ENCODE measurements at places on chromosomes 1 and 21.

GRCh38 chr1:31155216-31155806 is 84.4 kb downstream of the NKAIN1 start:
- peak; percentile 85 for DNase-seq

- DNase-seq = no peak
Observed at GRCh38 chr1:94314222-94314858, 77.0 kb upstream of the ARHGAP29 start.

DNA sequence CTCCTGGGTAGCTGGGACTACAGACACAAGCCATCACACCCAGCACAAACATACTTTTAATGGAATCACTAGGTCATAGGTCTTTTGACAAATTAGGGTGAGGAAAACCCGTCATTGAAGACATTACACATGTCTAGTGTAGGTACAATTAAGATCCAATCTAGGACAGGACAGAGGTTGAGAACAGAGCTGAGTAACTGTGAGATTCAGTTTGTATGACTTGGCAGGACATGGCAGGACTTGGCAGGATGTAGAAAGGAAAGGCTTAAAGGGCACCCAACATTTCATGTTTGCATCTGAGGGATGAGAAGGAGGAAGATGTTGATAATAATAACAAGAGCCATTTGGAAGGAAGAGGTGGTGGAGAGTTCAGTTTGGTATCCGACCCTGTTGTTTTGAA is 483.8 kb downstream of the PCP4 start:
- DNase-seq = no peak

- DNase-seq = peak; percentile 69
Observed at GRCh38 chr1:46724991-46725735, 6.2 kb upstream of the EFCAB14 start.

DNA sequence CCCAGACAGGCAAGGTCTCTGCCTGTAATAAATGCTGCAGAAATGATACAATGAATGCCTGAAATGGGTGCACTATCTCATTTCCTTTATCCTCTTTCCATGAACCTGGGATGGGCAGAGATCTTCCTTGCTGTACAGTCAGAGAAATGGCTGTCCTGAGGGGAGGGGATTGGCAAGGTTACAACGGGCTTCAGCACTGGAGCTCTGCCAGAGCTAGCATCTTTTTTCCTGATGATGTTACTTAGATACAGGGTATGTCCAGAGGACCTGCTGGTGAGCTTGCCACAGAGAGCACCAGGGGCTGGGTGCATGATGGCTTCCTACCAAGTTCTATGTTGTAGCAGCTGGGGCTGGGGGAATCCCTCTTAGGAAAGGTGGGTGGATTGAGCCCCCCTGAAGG is 115.1 kb downstream of the PLXNA2 start:
- no peak for DNase-seq

GRCh38 chr1:213796525-213796924 is 191.2 kb upstream of the PROX1 start:
- no peak for DNase-seq

- peak; percentile 40 for DNase-seq
Observed at GRCh38 chr1:214566158-214567104, 15.0 kb upstream of the PTPN14 start.

- DNase-seq = no peak
Observed at GRCh38 chr1:180969434-180969833, 53.2 kb downstream of the STX6 start.

- DNase-seq = no peak
Observed at GRCh38 chr1:212520746-212521145, 87.8 kb upstream of the ATF3 start.

DNA sequence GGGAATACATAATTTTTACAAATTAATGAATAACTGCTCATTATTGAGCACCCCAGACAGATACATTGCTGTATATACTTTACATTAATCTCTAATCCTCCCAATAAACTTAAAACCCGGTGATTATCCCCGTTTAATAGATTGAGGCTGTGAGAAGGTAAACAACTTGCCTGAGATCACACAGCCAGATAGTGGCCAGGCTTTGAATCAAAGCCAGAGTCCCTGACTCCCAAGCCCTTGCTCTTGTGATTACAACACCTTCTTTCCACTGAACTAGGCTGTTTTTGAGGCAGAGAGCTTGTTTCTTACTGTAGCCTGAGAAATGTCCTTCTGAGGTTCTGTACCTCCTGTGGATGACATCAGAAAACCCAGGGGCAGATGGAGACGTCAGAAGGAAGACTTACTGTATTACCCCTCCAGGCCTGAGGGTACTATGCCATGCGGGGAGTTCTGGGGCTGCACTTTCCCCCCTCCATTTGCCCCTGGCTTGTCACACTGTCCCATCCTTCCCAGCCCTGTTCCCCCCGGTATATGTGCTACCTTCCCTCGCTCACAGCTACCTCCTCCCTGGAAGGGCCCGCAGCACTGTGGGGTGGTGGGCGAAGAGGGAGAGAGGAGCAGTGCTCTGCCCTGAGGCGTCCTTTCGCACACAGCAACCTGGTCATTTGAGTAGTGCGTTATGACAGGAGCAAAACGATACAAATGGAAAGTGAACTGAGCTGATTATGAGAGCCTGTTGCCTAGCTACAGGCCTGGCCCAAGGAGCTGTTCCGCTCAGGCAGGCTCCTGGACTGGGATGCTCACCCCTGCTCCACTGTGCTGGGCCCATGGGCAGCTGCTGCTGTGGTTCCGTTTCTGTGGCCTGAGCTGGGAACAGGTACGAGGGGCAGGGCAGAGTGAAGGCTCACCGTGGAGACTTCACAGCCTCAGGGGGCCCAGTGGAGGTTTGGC is 4.6 kb downstream of the KCNC4 start:
- DNase-seq = no peak

- no peak for DNase-seq
Observed at GRCh38 chr1:237145379-237146135, 103.6 kb downstream of the RYR2 start.

- DNase-seq = no peak
Observed at GRCh38 chr1:231338270-231339128, at the start of gene SPRTN. SPRTN (plus strand) TSS chr1:231338293; CDS start chr1:231338384, 91 bp downstream.

- DNase-seq = no peak
Observed at GRCh38 chr1:4019606-4020331, 119.7 kb upstream of the C1orf174 start.

DNA sequence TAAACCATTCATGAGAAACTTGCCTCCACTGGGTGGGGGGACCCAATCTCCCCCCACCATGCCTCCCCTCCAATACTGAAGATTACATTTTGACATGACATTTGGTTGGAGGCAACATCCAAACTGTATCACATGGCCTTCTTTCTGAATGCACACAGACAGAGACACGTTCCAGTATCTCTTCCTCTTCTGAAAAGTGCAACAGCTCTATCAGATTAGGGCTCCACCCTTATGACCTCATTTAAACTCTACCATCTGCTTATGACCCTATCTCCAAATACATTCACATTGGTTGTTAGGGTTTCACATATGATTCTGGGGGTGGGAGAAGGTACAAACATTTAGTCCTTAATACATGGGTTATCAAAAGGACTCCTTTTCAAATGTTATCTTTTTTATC is 481.8 kb upstream of the NFIA start:
- no peak for DNase-seq

GRCh38 chr21:41429925-41430491 is 4.0 kb downstream of the MX1 start:
- DNase-seq = no peak

- DNase-seq = no peak
Observed at GRCh38 chr1:184118046-184118445, 66.5 kb downstream of the TSEN15 start.

- DNase-seq = no peak
Observed at GRCh38 chr1:115811140-115811828, 29.6 kb downstream of the NHLH2 start.

DNA sequence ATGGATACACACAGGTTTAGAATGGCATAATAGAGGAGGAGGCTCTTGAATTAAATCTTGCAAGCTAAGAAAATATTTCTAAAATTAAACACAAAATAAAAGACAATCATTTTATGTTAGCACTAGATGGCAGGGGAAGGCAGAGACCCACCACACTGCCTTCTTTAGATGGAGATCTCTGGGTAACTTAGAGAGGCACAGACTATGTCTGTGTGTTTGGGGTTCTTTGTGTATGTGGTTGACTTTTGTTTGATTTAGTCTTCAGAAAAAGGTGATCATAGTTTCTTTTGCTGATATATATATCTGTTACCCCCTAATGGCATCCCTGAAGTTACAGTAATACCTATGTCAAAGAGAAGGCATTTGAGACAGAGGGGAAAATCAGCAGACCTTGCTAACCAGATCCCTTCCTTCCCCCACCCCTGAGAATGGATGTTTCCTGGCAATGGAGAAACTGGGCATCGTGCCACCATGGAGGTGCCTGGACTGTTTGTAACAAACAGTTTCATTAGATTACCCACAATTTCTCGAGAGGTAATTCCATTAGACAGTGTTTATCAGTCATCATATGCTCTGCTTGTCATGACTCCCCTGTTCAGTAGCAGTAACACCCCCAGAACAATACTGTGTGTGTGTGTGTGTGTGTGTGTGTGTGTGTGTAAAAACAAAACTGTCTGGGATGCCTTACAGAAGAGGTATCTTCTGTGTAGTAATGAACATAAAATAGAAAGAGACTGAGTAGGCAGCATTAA is 228.3 kb upstream of the DEPDC1 start:
- DNase-seq = no peak

DNA sequence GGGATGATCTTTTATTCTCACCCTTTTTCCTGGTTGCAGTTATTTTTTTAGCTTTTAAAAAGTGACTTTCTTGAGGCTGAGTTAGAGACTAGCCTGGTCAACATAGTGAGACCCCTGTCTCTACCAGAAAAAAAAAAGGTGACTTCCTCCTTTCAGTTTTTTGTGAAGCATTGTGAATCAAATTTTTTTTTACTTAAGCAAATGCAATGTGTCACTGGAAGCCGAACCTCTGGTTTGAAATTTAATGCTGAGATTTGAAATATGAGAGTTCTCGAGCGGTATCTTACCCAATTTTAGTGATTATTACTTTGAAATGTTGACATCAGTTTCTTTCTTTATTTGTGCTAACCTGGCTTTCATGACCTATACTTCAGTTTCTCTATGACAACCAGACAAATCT is 3.6 kb downstream of the CAP1 start:
- DNase-seq = no peak

DNA sequence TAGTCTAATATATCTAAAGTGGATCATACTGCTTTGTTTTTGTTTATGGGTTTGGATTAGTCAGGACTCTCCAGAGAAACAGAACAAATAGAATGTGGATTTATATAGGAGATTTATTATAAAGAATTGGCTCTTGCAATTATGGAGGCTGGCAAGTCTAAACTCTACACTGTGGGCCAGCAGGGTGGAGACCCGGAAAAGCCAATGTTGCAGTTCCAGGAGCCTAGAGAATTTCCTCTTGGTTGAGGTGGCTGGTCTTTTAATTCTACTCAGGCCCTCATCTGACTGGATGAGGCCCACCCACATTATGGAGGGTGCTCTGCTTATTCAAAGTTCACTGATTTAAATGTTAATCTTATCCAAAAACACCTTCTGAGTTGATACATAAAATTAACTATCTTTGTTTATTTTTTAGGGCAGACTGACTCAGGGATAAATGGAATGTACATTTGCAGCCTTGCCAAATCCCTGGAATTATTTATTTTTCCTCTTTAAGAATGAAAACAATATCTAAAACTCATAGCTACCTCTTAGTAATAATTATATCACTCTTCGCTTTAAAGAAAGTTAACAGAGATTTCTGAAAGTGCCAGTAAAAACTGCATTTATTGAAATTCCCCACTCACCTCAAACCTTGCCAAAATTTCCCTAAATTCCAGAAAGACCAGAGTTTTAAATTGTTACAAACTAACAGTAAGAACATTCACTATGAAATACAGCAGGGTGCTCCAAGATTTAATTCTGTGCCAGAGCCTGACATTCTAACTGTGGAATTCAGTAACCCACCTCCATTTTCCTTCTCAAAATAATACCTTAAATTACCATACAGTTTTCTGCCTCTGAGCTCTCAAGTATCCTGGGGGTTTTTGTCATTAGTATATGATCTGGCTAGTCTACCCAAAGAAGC is 36.6 kb upstream of the SSX2IP start:
- DNase-seq = no peak

- peak; percentile 81 for DNase-seq
Observed at GRCh38 chr1:206461602-206462455, 8.4 kb upstream of the IKBKE start.

- DNase-seq = no peak
Observed at GRCh38 chr1:237367758-237368157, 325.8 kb downstream of the RYR2 start.

GRCh38 chr1:161373442-161373841 is 5.8 kb upstream of the CFAP126 start:
- no peak for DNase-seq

GRCh38 chr1:99590578-99591209 is 55.2 kb upstream of the PALMD start:
- DNase-seq = no peak

DNA sequence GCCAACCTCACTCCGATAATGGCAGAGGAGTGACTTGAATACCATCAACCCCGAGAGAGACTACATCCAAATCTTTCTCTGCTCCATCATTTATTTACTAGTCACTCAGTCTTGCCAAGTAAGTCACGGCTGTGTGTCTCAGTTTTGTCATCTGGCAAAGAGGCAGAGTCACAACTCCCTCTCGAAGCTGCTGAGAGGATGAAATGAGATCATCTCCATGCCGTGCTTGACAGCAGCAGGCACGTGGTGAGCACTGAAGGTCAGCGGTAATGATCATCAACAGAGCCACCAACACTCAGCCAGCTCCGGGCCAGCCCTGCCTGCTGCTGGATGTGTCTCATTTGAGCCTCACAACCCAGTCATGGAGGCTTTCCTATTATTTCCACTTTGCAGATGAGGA is 19.9 kb downstream of the ALDH4A1 start:
- DNase-seq = no peak

DNA sequence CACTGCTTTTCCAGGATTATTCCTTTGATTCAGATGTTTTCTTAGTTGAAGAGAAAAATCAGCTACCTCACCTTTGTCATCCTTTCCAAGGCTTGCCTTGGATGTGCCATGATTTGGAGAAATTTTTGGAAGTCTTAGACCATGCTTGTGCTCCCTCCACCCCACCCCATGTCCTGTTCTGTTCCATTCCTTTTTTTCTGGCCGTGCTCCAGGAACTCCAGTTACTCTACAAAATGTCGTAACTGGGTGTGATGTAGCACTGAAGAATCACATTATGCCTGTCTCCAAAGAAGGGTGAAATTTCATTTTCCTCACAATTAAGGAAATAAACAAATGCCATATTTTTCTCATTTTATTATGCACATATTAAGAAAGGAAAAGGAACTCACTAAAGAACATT is 217.8 kb upstream of the ZRANB2 start:
- no peak for DNase-seq

GRCh38 chr1:232404981-232405731 is 224.8 kb downstream of the SIPA1L2 start:
- no peak for DNase-seq
